DMS79 (cell line): ENCODE measurements at places on chromosomes 12 and 14.

- no peak for DNase-seq
Observed at GRCh38 chr14:73660511-73660910, 15.7 kb downstream of the DNAL1 start.

- DNase-seq = peak; percentile 92
Observed at GRCh38 chr12:6235499-6235898, 35.3 kb downstream of the CD9 start.

DNA sequence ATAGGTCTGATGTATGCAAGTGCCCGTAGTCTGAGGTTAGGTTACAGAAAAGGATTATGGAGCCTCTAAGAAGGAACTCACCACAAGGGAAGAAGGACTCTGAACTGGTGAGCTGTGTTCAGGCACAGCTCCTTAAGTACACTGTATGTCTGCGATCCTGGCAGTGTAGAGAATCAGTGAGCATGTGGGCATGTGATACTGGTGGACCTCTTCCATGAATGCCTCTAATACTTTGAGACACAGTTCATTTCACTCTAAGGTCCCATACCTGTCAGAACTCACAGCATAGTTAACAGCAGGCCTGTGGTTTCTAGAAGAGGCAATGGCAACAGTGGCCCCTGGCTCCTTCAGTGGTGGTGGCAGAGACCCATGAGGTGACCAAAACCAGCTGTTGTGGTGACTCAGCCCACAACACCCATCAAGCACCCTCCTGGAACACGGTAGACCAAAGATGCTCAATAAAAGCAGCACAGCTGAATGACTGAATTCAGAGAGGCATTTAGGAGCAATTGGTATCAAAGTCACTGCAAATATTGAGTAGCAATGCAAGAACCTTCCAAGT lies 6.9 kb upstream of the OR6J1 start:
- DNase-seq = no peak

GRCh38 chr14:85122690-85123089 lies 407.3 kb upstream of the FLRT2 start:
- no peak for DNase-seq

GRCh38 chr12:115984616-115985015 lies 292.9 kb downstream of the MED13L start:
- peak; percentile 28 for DNase-seq
